Pulmonary artery endothelial cell (primary cell): ENCODE measurements at places on chromosomes 4 and X.

DNA sequence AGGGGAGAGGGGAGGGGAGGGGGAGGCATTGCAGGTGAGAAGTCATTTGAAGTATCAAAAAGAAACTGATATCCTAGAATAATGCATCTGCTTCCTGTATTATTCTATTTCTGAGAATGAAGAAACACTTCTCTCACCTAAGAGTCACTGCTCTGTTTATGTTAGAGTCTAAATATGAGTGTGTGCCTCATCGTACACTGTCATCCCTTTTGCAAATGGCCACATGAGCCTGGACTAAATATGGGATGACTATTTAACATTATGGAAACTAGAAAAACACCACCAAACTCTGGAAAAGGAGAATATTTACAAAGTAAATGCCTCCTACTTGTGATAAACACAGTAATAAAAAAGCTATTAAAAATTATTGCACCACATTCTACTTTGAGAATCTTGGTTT, 146.4 kb upstream of the NOCT start:
- DNase-seq: no peak

GRCh38 chr4:59518005-59518823, 1681.9 kb upstream of the ADGRL3 start:
- DNase-seq: no peak

GRCh38 chr4:112510291-112511092, 5.5 kb downstream of the NEUROG2 start:
- no peak for DNase-seq

GRCh38 chrX:108090491-108091263, 665 bp downstream of the PSMD10 start:
- no peak for DNase-seq

DNA sequence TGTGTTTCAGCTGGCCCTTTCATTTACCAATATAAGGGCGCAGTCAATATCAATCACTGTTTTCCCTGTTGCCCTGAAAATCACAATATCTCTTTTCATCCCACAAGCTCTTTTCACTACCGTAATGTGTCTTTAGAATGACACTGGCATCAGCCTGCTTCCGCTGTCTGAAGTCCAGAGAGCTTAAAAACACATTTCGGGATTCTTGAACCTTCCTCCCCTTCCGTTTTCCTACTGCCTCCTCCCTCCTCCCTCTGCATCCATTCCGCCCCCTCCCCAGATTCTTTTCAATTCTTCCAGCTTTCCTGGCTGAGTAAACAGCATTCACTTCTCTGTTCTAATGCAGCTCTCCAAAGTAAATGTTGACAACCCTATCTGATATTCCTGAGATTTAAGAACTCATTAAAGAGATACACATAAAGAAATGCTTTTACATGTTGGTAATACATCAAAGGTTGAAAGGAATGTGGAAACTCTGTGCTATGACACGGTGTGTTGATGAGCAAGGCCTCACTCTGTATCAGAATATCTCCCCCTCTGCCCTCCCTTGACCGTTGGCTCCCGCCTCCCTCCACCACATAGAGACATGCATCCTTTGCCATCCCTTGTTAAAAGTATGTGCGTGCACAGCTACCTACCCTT, 83.5 kb upstream of the SPRY1 start:
- DNase-seq: no peak
